NCI-H1092 (cell line): ENCODE measurements at places on chromosomes 6 and 20.

- DNase-seq: no peak
Observed at GRCh38 chr6:85255661-85256060, 194.2 kb upstream of the NT5E start.

DNA sequence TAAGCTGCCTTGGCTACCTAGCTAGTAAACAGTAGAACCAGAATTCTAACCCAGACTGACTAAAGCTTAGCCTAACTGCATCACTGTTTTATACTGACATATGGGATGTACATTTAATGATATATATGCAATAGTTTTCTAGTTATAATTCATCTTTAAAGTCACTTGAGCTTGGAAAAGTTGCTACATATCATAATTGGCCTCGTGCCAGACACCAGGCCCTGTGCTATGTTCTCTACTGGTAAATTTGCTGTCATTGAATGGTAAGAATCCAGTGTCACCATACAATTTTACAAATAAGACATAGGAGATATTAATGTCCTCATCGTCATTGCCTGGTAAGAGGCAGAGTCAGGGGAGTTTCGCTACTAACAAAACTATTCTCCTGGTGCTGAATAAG lies 396.8 kb downstream of the CDKAL1 start:
- no peak for DNase-seq

DNA sequence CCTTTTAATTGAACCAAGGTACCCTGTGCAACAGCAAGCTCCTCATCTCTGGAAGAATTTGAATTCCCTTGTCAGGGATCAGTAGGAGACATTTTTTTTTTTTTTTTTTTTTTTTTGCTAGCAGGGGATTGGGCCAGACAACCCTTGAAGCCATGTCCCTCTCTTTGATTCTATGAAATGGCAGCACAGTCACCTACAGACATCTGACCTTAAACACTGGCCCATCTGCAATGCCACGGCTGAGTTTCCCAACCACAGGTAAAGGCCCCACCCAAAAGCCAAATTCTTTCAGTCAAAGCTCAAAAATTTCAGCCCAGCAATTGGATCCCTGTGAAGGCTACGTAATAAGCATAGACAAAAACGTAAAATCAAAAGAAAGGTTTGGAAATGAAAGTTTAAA lies 94.2 kb downstream of the FYN start:
- no peak for DNase-seq

- no peak for DNase-seq
Observed at GRCh38 chr6:33661106-33661838, 40.1 kb downstream of the ITPR3 start.

DNA sequence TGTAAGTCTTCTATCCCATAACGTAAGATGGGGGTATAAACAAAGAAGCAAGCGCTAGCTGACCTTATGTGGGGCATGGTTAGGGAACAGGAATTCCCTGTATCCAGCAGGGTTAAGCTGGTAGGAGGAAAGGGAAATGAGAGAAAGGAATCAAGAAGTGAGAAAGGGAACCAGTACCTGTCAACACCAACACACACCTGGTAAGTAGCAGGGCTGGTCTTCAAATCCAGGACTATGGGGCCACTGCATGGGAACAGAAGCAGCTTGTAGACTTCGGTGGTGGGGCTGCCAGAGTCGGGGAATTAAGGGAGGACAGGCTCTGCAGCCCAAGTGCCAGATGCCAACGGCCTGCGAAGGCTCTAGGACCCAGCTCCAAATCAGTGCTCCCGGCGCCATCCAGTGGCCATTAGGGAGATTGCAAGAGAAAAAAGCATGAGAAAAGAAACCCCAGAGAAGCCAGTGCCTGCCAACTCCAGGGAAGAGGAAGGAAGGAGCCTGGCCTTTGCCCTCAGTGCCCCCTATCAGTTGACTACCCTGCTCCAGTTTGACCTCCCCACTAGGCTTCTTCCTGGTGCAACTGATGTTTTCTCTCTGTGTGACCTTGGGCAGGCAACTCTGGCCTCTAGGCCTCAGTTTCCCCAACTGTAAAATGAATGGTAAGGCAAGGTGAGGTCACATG lies 15.8 kb upstream of the RBPJL start:
- DNase-seq: peak; percentile 65

DNA sequence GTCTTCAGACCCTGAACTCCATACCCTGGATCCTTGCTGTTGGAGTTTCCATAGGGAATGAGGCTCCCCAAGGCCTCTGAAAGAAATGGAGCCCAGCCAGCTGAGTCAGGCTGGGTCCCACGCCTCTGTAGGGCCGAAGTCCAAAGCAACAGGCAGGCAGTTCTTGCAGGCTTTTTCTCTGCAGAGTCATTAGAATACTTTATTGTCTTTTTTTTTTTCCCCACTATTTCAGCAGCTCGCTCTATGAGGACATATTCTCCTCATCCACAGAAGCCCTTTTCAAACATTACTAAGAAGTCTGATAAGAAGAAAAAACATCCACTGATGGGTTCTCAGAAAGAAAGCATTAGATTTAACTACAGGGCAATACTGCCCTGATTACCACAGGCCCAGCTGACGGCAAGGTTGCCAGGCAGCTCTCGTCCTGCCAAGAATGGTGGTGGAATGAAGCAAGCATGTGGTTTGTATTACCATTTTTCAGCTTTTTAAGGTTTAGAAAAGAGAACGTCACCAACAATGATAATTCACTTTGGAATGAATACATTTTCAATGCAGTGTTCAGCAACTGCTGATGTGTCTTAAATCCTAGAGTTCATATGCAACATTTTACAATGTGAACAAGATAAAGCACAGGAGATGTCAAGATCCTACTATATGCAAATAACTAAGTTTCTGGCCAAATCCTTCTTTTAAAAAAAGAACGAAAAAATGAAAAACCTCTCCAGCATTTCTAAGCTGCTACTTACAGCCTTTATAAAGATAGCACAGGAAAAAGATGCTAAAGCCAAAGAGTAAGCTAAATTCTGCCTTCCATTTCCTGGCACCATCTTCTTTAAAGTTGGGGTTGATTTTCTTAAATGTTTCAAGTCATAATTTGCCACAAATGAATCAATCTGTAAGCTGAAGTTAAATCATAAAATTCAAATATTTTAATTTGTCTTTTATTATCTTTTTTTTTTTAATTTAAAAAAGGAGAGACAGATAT lies 223.6 kb upstream of the CITED2 start:
- no peak for DNase-seq

DNA sequence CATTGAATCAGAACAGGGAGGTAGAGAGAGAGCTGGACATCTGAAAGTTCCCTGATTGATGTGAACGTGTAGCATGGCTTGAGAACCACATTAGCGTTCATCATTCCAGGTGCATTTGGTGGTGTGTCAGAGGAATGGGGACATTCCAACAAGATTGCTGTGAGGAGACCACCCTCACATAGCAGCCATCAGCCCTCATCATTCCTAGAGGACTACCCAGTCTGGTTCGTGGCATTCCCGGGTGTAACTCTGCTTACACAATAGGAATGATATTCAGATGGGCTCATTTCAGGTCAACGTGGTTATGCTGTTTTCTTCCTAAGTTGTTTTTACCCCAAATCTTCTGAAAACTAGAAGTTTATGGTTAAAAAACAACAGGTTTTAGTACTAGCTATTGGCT lies 62.2 kb upstream of the KLHL31 start:
- no peak for DNase-seq

DNA sequence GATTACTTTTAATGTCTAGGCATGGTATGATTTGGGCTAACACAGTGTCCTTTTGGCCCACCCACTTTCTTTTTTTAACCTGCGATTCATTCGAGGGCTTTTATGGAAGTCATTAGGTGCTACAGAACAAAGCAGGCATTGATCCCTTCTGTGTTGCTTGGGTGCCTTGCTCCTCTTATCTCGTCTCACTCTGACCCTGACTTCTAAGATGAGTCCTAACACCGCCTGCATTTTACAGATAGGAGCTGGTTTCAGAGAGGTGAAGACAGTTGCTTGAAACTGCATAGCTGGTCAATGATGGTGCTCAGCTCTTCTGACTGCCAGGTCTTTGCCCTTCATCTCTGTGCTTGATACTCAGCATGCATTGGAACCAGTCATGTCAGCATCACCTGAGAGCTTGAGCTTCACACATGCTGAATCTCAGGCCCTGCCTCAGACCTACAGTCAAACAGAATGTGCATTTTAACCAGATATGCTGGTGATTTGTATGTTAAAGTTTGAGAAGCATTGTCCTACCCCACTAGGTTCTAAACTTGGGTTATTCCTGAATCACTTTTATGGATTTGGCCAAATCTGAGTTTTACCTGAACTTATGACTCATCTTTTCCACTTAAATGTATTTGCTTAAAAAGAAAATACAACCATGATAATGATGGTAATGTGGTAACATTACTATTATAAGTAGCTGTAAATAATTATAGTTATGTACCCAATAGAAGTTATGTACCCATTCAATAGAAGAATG lies 142.3 kb downstream of the PLCB4 start:
- no peak for DNase-seq

DNA sequence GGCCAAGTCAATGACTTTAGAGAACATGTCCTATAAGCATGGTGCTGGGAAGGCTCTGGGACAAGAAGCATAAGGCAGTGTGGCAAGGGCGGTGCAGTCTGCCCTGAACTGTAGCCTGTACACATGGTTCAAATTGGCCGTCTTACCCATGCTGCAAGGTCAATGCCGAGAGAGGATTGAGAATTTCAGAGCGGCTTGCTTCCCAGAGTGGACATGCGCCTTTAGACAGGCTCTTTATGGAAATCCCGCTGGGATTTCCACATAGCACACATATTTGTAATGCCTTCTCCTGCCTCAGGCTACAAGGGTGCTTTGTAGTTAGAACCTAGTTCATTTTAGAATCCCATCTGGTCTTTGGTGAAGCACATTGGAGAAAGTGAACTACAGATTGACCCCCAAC lies 36.1 kb upstream of the CEP162 start:
- DNase-seq: no peak
